ENCODE measurements at places on chromosomes 6 and 20.
A peak's percentile ranks its signal among the peaks of the same experiment; 100 is the strongest.

DNA sequence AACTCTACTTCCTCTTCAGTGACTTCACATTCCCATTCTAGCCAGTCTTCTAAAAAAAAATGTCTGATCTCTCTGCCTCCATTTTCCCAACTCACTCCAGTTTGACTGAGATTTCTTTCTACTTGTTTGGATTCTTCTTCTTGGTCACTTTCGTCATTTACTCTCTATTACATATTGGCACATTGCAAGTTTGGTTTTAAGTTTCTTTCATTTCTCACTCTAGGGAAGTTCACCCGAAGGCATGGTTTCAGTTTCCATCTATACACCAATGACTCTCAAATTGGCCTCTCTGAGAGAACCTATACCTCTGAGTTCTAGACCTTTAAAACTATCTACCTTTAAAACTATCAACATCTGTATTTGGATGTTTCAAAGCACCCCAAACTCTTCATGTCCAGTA lies 51.3 kb downstream of the CD109 start:
- no peak for DNase-seq

GRCh38 chr6:156617376-156617775 lies 159.8 kb upstream of the ARID1B start:
- DNase-seq, result peak; percentile 95

GRCh38 chr6:170473301-170473717 lies 79.8 kb downstream of the PSMB1 start:
- no peak for DNase-seq

- DNase-seq, result no peak
Measured at GRCh38 chr6:129695373-129696027, 14.5 kb downstream of the ARHGAP18 start.

- no peak for DNase-seq
Measured at GRCh38 chr6:128743974-128744765, 138.8 kb upstream of the LAMA2 start.

- no peak for DNase-seq
Measured at GRCh38 chr6:3542032-3542640, 85.3 kb upstream of the SLC22A23 start.

GRCh38 chr6:161137839-161138542 lies 135.9 kb downstream of the AGPAT4 start:
- no peak for DNase-seq

DNA sequence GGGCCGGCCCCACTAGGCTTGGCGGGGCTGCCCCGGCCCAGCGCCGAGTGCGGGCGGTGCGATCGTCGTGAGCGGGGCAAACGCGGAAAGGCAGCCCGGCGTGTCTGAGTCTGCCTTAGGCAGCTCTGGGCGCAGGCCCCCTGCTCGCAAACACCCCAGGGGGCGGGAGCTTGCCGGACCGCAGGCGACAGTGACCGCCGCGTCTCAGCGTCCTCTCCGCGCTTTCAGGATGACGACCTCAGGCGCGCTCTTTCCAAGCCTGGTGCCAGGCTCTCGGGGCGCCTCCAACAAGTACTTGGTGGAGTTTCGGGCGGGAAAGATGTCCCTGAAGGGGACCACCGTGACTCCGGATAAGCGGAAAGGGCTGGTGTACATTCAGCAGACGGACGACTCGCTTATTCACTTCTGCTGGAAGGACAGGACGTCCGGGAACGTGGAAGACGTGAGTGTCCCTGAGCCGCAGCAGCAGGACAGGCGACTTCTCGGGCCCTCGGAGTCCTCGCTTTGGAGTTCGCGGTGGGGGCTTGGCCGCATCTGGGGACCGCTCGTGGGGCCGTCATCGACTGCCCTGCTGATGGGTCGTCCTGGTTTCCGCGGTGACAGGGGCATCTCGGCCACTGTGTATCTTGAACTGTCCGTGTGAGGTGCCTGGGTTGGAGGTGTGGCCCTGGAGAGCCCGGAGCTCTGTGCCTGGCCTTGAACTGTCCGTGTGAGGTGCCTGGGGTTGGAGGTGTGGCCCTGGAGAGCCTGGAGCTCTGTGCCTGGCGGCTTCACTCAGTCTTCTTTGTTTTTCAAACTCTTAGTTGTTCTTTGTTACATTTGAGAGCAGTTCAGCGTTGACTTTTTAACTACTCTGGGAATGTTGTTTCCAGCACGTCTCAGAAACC lies 786 bp downstream of the ADRM1 start:
- DNase-seq, result no peak

DNA sequence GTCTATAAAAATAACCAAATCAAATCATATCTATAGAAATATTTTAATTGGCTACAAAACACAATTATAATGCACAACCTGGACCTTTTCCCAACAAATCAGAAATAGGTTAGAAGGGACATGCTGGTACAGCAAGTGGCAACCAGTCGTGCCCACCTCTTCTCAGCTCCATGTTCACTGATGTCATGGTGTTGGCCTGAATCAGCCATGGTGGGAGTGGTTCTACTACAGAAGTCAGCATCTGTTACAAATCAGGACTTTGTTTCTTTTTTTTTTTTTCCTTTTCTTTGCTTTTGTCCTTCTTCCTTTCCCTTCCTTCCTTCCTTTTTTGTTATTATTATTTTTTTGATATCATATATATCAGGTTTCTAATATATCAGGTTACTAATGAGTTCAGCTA lies 91.2 kb downstream of the RALGAPA2 start:
- DNase-seq, result no peak

GRCh38 chr6:88494401-88495140 lies 328.4 kb upstream of the CNR1 start:
- DNase-seq, result no peak

DNA sequence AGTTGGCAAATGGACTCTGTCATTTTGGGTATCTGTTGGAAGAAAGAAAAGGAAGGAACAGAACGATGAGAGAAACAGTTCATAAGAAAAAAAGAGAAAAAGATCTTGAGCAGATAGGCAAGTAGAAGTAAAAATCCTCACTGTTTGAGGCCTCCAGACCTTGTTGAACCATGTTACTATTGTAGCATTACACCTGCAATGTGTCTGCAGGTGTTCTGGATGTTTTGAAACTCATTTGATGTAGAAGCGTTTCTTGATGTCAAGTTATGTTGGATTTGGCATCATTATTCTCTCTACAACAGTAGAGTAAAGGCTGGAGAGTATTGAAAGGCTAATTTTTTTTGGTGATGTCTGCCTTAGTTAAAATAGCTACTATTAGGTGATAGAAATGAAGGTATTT lies 108.7 kb downstream of the CARMIL1 start:
- no peak for DNase-seq

DNA sequence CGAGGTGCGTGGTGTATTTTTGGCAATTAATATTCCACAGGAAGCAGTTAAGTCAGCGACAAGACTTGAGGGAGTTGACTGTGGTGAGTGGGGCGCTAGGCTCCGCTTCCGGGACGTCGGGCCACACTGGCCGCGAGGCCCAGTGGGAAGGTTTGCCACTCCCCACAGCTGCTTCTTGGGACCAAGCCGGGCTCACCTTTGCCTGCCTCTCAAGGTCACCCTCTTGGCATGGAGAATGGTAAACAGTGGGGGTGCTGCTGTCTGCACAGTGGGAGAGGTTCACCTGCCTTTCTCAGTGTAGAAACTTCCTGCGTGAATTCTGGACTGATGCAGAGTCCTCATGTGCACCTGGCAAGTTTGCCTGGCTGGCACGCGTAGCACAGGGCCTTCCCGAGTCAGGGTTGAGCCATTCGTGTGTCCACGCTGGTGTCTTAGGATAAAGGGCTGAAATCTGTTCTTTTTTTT lies 6.4 kb downstream of the OSBPL2 start:
- no peak for DNase-seq

All from retinal pigment epithelial cell (primary cell).